ENCODE measurements at places on chromosomes 12 and 14.
A peak's percentile ranks its signal among the peaks of the same experiment; 100 is the strongest.

DNA sequence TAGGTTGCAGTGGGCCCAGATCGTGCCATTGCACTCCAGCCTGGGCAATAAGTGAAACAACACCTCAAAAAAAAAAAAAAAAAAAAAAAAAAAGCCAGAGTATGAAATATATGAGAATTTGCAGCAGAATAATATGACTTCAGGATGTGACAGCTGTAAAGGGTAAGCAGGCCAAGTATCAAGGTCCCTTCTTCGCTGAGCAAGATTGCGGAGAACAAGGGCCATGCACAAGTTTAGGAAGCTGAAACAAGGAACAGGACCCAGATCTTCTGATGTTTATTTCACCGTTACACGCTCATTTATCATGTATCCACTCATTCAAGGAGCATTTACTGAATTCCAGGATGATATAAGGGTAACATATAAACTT lies 659 bp upstream of the FOXJ2 start:
- DNase-seq, result no peak

- DNase-seq, result no peak
Observed at GRCh38 chr14:86510491-86510890, 980.5 kb downstream of the FLRT2 start.

GRCh38 chr12:103833891-103834290 lies 7.1 kb downstream of the NT5DC3 start:
- no peak for DNase-seq

- peak; percentile 79 for DNase-seq
Observed at GRCh38 chr12:67482751-67483661, 165.5 kb upstream of the DYRK2 start.

DNA sequence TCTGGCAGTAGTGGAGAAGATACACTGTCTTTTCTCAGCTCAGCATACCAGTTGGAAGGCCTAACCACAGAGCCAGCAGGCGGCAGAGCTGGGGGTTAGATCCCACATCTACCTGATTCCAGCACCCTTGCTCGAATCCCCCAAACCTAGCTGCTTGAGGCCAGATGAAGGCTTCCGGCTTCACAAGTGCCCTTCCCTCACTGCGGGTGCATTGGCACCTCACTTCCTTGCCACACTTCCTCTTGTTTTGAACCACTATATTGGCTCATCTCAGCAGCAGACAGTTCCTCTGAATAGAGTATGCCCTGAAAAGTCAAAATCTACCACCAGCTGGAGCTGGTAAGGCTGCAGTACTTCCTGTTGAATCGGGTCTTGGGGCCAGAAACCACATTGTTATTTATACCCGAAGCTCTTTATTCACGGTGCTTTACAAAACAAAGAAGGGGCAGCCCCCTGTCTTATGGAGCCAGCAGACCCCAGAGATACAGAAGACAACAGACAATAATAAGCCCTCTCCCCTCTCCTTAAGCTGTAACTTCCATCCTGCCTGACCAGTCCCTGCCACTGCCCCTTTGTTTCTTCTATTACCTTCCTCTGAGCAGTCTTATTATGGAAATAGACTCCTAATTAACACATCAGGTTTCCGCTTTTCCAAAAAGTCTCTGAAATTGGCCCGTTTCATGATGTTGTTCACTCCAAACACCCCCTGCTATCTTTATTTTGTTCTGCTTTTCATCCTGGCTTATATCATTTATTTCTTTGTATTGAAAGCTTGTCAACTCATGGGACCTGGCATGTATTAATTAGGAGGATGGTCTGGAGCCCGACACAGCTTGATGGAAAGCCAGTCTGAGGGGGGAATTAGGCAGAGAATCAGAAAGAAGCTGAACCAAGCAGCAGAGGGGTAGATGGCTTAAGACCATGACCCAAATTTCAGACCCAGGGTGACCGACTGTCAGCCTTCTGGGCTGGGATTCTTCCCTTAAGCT lies 233.5 kb downstream of the EFCAB11 start:
- DNase-seq, result peak; percentile 88

GRCh38 chr14:62956413-62956812 lies 88.8 kb downstream of the KCNH5 start:
- DNase-seq, result no peak

DNA sequence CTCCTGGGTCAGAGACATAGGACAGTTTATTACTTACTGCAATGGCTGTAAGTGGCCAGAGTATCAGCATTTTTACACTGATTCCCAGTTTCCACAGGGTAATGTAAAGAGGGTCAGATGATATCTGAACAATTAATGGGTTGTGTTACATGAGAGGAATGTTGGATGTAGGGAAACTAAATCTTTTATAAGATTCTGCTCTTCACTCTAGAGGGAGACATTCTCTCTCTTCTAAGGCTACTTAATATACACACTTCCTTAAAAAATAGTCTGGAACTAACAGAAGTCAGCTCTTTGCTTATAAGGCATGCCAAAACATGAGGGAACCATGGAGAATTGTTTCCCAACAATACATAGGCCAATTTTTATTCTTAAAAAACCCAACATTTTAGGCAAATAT lies 389.8 kb downstream of the ETNK1 start:
- DNase-seq, result no peak

GRCh38 chr12:131506426-131506825 lies 204.5 kb upstream of the SFSWAP start:
- no peak for DNase-seq

DNA sequence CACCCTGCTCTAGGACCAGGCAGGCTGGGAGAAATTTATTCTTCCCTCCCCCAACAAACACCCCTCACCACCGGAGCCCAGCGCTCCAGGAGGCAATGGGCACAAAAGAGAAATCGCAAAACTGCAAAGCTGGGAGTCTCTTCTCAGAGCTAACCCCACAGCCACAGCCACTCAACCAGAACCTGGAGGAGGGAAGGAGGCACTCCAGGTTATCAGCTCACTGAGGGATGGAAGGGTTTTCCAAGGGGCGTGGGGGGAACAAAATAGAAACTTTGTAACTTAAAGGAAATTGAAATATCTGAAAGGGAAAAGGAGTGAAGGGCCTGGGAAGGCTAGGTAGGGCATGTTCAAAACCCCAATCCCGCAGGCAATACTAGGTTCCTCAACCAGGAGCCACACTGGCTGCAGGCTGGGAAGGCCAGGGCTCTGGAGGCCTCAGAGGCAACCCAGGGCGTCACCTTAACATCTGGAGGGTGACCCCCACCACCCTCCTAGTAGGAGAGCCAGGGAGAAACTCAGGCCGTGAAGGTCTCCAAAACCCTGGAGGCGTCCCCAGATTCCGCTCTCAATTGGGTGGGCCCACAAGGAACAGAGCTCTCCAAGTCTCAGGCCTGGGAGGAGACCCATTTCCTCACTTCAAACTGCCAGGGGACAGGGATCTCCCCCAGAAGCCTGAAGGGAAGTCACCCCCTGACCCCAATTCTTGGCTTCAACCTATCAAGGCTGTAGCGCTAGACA lies 3.2 kb downstream of the KDM2B start:
- no peak for DNase-seq

- no peak for DNase-seq
Observed at GRCh38 chr14:74350211-74350927, 2.1 kb downstream of the VRTN start.

DNA sequence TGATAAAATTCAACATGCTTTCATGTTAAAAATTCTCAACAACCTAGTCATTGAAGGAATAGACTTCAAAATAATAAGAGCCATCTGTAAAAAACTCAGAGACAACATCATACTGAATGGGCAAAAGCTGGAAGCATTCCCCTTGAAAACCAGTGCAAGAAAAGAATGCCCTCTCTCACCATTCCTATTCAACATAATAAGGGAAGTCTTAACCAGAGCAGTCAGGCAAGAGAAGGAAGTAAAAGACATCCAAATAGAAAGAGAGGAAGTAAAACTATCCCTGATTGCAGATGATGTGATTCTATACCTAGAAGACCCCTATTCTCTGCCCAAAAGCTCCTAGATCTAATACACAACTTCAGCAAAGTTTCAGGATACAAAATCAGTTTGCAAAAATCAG lies 52.9 kb downstream of the APOBEC1 start:
- DNase-seq, result no peak

DNA sequence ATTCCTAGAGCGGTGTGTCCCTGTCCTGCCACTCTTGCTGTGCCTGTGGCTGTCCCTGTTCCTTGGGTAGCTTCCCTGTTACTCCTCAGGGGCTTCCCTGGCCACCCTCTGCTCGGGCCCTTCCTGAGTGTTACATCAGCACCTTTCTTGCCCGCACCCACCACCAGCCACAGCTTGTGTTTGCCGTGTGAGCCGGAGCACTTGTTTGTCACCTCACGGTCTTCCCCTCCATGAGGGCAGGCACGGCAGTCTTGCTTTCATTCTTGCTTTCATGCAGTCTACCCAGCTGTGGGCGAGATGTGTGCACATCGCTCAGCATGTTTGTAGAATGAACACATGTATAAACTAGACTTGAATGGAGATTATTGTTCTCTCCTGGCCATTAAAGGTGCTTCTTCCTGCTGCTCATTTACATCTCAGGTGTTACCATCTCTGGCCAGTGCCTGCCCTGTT lies 42.0 kb downstream of the TRAF3 start:
- DNase-seq, result peak; percentile 60

DNA sequence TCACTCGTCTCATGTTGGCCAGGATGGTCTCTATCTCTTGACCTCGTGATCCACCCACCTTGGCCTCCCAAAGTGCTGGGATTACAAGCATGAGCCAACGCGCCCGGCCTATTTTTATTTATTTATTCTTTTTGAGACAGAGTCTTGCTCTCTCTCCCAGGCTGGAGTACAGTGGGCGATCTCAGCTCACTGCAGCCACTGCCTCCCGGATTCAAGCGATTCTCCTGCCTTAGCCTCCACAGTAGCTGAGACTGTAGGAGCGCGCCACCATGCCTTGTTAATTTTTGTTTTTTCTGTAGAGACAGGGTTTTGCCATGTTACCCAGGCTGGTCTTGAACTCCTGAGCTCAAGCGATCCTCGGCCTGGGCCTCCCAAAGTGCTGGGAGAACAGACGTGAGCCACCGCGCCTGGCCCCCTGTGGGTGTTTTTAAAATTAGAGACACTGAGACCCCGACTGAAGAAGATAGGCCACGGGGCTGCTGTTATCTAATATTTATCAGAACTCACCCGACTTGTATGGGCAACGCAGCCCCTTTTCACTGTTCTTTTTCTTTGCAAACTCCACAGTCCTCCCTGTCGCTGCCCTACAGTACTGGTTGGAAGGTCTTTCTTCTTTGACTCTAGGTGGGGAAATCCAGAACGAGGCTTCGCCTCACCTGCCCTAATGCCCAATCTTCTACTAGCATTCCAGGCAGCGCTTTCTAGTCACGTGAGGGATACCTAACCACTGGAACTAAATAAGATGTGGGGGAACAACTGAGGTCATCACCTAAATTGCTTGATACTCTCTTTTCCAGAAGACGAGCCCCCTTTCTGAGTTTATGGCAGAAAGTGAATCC lies 1.4 kb upstream of the GABARAPL1 start:
- DNase-seq, result no peak

GRCh38 chr12:78209846-78210505 lies 379.3 kb downstream of the NAV3 start:
- DNase-seq, result no peak

- DNase-seq, result no peak
Observed at GRCh38 chr14:37023875-37024565, 148.4 kb downstream of the SLC25A21 start.

- DNase-seq, result no peak
Observed at GRCh38 chr12:118375348-118375747, 1.0 kb upstream of the SUDS3 start.

GRCh38 chr14:105497671-105498429 lies 6.8 kb downstream of the TEDC1 start:
- peak; percentile 26 for DNase-seq

DNA sequence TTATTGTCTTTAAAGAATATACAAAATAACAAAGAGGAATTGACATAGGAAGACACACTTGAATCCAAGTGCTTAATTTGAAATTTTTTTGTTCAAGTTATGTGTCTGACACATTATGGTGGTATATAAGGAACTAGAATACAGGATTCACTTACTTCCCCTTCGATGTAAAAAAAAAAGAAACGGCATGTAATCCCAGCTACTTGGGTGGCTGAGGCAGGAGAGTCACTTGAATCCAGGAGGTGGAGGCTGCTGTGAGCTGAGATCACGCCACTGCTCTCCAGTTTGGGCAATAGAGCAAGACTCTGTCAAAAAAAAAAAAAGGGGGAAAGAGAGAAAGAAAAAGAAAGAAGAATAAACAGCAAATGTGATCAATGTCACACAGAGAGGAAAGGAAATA lies 8.9 kb downstream of the CLEC12A start:
- DNase-seq, result no peak

GRCh38 chr14:91719839-91720238 lies 12.0 kb downstream of the CATSPERB start:
- DNase-seq, result no peak

GRCh38 chr12:85190728-85191127 lies 89.3 kb upstream of the ALX1 start:
- no peak for DNase-seq

DNA sequence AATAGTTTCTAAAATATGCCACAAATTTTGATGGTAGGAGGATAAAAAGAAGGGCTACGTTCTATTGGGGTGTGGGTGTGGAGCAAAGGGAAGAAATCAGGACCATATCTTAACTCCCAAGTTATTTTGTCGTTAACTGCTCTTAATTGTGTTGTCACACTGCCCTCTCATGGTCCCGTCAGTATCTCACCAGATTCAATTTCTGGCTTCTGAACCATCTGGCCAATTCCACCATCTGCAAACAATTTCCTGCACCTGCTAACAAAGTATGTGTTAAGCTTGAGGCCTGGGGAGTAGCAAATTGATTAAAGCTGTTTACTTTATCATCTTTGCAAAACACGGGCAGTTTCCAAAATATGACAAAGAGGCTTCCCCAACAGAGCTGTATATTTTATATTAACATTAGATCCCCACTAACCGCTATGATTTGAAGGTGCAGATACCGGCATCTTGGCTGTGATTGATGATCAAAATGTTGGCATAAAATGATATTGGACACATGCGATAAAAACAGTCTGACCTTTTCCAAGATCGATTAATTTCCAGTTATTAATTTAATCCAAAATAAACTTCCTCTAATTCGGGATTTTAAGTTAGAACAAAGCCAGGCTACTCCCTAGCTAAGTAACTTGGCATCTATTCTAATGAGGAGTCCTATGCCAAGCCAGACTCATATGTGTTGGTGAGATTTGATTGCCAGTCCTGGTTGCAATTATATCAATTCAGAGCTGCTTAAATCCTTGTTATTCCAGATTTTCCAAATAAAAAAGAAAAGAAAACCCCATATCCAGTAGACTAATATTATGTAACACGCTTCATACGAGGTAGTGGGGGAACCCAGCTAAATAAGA lies 6.9 kb upstream of the DNM1L start:
- peak; percentile 12 for DNase-seq

All from CD4-positive, alpha-beta T cell treated with Interleukin-12 subunit alpha and Interleukin-12 subunit beta, for 1 hour (primary cell).